HT1080 (cell line): ENCODE measurements at places on chromosomes 16 and 17. TPM values are rescaled to one million over a fixed set of nuclear protein-coding genes. Genes with fewer than 3 reads are reported as not detected.

DNA sequence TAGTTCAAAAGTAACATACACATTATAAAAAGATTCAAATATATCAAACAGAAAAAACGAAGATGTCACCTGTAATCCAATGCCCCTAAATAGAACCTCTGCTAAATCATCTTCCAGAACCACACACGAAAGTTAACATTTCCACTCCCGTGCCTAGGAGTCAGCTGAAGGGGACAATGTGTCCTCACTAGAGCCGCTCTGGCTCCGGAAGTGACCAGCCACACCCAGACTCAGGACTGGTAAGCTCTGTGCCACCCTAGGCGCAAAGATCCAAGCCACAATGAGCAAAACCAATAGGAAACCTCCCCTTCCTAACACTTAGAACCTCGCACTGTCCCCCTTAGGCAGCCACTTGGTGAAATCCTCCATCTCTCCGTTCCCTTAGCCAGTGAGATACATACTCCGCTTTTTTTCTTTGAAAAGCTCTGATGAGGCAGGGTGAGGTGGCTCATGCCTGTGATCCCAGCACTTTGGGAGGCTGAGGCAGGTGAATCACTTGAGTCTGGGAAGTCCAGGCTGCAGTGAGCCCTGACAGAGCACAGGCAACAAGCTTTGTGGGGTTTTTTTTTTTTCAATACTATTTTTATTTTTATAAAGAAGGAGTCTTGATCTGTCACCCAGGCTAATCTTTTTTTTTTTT is 11.8 kb downstream of the CTRB1 start:
- DNase-seq = no peak

GRCh38 chr17:799261-799660 is 17.1 kb downstream of the MRM3 start:
- no peak for DNase-seq

DNA sequence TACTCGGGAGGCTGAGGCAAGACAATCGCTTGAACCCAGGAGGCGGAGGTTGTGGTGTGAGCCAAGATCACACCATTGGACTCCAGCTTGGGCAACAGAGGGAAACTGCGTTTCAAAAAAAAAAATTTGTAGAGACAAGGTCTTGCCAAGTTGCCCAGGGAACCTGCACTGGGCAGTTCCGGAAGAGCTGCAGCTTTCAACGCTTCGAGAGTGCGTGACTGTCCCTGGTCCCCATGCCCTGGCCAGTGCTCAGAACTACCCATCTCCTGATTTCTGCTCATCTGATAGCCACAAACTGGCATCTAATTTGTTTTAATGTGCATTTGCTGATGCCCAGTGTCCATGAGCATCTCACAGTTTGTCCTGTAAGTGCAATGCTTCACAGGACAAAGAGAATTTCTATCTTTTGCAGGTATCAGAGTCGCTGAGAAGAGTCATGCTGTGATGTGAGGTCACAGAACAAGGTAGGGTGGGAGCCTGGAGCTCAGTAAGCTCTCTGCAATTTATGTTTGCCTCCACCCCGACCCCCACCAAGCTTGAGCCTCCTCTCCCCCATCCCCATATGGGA is 3.9 kb downstream of the ACTG1 start:
- peak; percentile 84 for DNase-seq

DNA sequence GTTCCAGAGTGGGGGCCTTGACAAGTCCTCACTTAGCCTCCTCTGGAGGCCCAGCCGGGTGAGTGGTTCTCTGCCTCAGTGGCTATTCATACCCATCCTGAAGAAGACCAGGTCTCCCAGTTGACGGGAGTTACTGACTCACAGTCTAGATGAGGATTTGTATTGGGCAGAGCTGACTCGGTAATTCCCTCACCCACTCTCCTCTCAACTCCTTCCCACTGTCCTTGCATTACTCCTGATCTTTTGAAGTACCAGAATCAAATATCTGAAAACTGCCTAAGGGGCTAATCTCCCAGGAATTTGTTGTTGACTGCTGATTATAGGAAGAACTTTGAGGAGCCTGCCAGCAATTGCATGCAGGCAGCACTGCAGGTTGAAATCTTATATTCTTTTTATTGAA is 14.2 kb downstream of the SAP30BP start:
- DNase-seq = peak; percentile 38

GRCh38 chr16:23119570-23119969 is 29.7 kb downstream of the USP31 start:
- DNase-seq = no peak

- no peak for DNase-seq
These were observed 16.8 kb downstream of the CHP2 start for GRCh38 chr16:23771642-23772041.

DNA sequence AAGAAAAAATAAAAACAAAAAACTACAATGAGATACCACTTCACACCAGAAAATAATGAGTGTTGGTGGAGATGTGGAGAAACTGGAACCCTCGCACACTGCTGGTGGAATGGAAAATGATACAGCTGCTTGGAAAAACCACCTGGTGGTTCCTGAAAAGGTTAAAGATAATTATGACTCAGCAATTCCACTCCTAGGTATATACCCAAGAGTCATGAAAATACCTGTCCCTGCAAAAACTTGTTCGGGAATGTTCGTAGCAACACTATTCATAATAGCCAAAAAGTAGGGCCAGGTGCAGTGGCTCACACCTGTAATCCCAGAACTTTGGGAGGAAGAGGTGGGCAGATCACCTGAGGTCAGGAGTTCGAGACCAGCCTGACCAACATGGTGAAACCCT is 8.1 kb upstream of the ITGAE start:
- no peak for DNase-seq

The PSMC5 gene
- 79.2 and 110 TPM in 2 replicates for total RNA-seq

DNA sequence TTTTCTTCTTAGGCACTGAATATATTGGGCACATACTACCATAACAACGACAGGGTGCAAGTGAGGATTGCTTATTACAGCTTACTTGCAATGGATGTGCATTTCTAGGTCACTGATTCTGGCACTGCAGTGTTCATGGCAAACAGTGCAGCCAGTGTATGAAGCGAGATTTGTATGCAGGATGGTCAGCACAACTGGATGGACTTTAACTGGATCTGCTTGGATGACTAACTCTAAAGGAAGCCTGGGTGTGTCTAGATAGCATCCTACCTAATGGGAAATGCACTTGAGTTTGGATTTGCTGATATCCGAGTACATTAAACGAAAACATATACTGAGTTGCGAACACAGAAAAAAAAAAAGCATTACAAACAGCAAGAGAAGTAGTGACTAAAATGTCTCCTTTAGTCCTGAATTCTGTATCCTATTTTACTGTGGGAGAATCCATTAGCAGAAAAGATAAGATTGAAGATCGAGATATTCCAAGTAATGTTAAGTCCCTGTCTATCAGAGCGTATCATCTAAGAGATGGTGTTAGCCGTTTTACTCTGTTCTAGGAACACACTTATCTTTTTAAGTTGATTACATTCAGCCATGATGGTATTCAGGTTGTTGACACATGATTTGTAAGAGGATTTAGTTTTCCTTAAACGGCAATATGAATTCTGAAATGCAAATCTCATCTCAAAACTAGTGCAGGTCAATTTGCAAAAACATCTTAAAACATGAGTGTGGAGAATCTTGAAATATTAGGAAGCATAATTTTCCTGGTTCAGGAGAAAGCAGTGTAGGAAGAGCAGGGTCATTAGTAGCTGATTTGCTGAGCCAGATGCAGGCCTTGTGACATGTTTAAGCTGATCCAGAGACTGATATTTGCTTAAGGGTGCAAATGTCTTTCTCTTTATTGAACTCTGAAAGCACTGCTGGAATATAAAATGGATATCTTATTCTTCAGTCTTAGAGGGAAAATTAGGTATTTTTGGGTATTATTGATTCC is 142.6 kb upstream of the CPHXL start:
- peak; percentile 35 for DNase-seq

DNA sequence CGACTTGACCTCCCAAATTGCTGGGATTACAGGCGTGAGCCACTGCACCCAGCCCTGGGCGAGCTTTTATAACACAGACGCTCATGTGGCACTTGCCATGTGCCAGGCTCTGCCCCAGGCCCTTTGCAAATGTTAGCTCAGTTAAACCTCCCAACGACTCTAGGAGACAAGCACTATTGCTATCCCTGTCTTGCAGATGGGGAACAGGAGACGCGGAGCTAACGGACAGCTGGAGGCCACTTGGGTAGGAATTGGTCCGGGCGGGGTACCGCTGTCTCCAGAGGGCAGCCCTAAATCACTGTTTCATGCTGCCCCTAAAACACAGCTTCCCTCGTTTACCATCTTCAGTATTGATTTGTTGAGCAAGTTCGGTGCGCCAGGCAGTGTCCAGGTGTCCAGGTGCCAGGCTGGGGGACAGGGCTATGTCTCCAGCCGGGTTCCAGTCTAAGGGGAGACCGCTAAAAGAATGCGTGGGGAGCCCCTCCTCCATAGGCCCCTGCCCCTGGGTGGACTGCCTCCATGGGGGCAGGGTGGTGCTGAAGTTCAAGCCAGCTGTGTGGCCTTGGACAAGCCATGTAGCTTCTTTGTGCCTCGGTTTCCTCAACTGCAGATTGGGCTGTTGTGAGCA is 23.7 kb downstream of the TMEM235 start:
- DNase-seq = no peak

- DNase-seq = no peak
These were observed 126.6 kb downstream of the TMEM132E start for GRCh38 chr17:34706029-34706428.

- DNase-seq = no peak
These were observed 21.9 kb downstream of the CPPED1 start for GRCh38 chr16:12781777-12782176.

GRCh38 chr16:81928975-81929374 is 82.3 kb downstream of the SDR42E1 start:
- DNase-seq = no peak

The CD300E gene
- not detected in 2 replicates for total RNA-seq

The PMFBP1 gene
- total RNA-seq = 0.03 TPM in 1 of 2 replicates, not detected in the other

DNA sequence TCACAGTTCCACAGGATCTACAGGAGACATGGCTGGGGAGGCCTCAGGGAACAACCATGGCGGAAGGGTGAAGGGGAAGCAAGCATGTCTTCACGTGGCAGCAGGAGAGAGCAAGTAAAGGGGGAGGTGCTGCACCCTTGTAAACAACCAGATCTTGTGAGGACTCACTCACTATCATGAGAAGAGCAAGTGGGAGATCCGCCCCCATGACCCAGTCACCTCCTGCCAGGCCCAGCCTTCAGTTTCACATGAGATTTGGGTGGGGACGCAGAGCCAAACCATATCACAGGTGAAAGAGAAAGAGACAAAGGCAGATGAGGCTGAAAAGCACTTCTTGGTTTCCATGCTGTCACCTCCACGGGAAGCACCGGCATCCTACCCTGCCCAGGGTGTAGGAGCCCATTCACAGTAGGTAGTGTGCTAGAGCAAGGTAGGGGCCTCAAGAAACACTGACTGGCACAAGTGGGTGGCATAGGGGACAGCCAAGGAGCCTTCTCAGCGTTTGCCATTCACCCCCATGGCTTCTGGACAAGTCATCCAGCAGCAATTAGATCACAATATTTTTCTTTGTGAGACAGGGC is 6.6 kb downstream of the NARF start:
- no peak for DNase-seq

DNA sequence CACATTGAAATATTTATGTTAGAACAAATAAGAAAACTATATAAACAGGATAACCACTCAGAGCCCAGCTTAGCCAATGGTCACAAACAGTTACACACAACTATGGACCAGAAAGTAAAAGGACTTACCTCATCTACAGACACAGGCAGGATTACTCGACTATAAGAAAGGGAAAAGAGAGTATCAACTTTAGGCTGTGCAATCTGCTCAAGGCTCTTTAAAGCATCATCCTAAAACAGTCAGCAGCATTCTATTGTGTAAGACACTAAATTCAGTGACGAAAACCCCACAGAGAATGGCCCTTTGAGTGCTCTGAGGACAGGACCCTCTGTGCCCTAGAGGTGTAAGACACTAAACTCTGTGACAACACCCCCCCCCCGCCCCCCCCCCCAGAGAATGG is 4.2 kb downstream of the PITPNA start:
- no peak for DNase-seq

DNA sequence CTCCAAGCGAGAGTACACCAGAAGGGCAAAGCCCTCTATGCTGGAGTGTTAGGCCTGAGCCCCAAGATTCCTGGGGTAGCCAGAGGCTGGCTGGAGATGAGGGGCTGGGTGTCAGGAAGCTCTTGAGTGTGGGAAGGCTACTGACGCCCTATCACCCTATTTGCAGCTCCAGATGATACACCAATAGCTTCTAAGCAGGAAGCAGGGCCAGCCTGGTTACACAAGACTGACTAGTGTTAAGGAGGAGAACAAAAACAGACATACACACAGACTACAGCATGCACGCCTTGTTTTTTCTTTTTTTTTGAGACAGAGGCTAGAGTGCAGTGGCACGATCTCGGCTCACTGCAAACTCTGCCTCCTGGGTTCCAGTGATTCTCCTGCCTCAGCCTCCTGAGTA is 15.9 kb downstream of the POLR3K start:
- no peak for DNase-seq

The ADAD2 gene
- not detected in 2 replicates for total RNA-seq

The SMIM5 gene
- not detected in 2 replicates for total RNA-seq

DNA sequence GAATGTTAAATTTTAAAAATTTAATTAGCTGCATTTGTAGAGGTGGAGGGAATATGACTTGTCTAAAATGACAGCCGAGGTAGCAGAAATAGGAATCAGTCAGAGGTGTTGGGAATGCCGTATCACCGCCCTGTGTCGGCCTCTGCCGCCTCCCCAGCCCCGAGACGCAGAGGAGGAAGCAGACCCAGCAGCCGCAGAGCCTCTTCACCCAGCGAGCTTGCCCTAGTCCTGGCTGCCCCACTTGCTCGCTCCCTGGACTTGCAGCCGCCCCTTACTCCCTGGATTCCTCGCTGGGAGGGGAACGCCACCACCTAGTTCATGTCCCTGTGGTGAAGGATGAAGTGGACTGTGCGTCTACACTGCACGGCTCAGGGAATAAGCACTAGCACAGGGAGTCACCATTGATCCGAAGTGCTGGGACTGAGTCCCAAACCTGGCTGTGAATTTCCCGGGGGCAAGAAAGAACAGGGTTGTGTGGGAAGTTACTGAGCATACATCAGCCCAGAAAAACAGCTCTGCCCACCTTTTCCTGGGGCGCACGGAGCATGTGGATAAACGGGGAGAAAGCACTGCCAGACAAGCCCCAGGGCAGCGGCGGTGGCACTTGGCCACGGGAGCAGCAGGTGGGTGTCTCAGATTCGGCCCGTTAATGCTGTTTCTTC is 76.8 kb downstream of the RPTOR start:
- DNase-seq = no peak

- no peak for DNase-seq
These were observed 761 bp downstream of the PDF start for GRCh38 chr16:69329369-69330285.

DNA sequence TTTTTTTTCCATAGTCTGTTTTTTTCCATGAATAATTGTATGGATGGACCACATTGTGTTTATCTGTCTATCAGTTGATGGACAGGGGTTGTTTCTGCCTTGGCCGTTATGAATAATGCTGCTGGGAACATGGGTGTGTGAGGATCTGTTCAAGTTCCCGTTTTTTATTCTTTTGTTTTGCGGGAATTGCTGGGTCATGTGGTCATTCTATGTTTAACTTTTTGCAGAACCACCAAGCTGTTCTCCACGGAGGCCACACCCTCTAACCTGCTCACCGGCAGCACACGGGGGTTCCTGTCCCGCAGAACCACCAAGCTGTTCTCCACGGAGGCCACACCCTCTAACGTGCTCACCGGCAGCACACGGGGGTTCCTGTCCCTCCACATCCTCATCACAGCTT is 5.9 kb upstream of the MSLN start:
- no peak for DNase-seq

GRCh38 chr17:76138234-76138895 is 2.7 kb downstream of the FOXJ1 start:
- no peak for DNase-seq
